ENCODE measurements at places on chromosomes 2 and 18.

GRCh38 chr2:98701230-98701629 lies 29.7 kb downstream of the MGAT4A start:
- no peak for DNase-seq

DNA sequence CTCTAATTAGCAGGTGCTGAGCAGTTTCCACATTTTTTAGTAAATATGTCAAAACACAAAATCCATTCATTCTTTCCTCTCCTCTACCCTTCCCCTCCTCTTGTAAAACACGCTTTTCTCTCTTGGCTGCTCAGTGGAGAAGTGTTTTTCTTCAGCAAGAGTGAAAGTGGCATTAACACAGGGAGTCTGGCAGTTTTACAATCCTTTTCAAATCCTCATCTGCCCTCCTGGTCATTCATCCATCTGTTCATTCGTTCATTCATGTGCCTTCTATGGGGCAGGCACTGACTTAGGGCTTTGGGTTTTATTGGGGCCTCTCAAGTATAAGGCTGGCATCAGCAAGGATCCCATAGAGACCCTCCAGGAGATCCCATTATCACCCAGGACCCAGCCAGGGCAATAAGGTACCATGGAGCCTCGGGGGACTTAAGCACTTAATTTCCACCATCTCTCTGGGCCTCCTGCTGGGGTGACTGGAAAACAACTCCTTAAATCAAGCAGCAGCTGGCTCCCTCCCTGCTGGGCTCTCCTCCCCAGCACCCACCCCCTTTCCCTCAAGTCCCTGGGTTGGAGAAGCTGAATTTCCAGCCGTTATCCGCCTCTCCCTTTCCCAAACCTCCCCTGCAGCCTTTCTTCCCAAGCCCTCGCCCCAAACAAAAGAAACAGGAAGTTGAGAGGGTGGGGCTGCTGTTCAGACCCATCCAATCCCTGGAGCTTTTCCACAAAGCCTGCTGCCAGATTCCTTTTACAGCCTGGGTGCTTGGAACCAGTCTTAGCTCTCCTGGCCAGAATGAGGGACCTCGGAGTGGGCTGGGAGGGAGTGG lies 32.6 kb downstream of the MARCHF4 start:
- no peak for DNase-seq

- DNase-seq, result no peak
Observed at GRCh38 chr2:58698620-58699019, 457.5 kb upstream of the FANCL start.

DNA sequence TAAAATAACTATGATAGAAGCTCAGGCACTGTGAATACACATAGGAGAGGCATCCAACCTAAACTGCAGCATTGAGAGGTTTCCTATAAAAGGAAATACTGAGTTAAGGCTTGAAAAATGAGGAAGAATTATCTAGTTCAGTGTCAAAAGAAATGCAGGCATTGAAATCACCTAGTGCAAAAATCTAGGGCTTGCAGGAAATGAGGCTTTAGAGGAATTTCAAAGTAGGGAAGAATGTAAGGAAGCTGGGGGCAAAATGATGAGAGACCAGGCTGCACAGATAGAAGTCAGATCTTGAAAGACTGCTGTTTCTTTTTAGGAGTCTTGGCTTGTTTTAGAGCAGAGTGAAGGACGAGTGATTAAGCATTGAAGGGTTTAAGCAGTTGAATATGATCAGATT lies 28.1 kb upstream of the SCYGR2 start:
- DNase-seq, result no peak

GRCh38 chr2:240386326-240386725 lies 49.1 kb upstream of the GPC1 start:
- no peak for DNase-seq

DNA sequence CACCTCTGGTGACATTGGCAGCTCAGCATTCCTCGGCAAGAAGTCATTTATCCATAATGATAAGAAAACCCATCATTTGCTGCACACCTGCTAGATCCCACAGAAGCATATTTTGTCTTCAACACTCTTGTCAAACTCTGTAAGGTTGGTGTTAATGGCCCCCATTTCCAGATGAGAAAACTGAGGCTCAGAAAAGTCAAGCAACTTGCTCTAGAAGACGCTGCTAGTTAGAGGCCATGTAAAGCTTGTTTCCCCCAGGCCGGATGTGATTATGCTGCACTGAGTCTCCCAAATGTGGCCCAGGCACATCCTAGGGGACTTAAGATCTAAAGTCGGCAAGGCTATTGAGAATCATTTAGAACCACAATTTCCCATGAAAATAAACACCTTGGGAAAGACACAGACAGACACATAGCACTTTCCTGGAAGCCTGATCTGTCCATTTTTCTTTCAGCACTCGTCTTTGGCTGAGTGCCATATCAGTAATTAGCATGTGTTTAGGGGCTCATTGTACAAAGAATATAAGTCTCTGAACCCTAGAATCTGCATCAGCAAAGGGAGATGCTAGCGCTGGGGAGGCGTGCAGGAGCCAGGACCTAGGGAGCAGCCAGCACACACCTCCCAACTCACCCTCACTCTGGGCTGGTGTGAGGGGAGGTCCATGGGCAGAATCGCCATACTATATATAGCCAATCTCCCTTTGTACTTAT lies 39.3 kb downstream of the C1QL2 start:
- no peak for DNase-seq

- DNase-seq, result no peak
Observed at GRCh38 chr2:129791712-129792111, 187.8 kb upstream of the RAB6C start.

- no peak for DNase-seq
Observed at GRCh38 chr18:3209859-3210569, 9.8 kb downstream of the MYOM1 start.

GRCh38 chr18:78980279-78980771 lies 707 bp downstream of the SALL3 start:
- no peak for DNase-seq

DNA sequence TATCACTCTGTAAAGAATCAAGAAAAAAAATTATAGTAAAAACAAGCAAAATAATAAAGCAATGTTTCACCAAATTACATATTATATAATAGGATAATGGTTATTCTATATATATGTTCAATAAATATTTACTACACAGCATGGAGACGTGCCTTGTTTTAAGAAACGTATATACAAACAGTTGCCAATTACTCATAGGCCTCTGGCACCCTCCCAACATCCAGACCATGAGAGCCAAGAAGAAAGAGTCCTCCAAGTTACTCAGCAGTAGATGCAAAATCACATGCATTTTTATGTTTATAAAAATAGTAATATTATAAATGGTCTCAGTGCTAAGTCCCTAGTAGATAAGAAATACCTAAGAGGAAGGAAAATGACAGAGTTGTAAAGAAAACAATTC lies 64.8 kb downstream of the REV1 start:
- DNase-seq, result no peak

DNA sequence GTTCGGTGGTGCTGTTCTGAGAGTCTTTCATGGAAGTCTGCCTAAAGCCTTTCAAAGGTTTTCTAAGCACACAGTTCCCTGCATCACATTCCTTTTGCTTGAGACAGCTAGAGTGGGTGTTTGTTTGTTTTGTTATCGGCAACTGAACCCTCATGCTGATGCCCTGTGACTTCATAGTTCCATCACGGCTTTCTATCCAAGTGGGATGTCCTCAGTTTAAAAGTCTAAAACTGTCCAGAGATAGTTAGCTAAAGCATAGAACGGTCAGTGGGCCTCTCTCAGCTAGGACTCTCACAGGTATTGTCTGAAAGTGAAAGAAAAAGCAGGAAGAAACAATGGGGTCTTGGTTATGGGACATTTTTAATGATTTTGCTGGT lies 337.3 kb downstream of the OSR1 start:
- no peak for DNase-seq

DNA sequence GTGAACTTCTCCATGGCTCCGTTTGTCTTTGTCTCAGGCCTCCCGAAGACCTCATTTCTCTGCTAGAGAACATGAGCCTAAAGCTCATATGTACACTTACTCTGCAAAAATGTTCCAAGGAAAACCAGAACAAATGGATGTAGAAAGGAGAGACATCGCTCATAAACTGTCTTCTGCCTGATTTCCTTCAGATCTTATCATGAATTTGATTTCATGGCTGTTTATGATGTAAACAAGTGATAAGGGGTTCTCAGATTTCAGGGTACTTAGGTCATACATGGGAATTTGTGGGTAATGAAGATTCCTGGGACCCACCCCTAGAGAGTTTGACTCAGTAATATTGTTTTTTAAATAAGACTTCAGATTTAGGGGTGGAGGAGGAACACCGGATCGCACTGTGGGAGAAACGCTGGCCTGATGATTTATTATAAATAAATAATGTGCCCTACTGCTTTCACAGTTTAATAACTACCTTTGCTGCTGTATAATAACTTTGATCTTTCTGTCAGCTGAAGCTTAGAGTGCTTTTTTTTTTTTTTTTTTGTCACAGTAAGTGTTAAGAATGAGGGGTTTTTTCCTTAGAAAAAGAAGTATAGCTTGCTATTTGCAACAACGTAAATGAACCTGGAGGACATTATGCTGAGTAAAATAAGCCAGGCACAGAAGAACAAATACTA lies 14.9 kb downstream of the AOX1 start:
- no peak for DNase-seq

GRCh38 chr2:197168705-197169104 lies 141.9 kb downstream of the ANKRD44 start:
- peak; percentile 88 for DNase-seq

GRCh38 chr2:18412980-18413675 lies 147.3 kb downstream of the RDH14 start:
- DNase-seq, result no peak

DNA sequence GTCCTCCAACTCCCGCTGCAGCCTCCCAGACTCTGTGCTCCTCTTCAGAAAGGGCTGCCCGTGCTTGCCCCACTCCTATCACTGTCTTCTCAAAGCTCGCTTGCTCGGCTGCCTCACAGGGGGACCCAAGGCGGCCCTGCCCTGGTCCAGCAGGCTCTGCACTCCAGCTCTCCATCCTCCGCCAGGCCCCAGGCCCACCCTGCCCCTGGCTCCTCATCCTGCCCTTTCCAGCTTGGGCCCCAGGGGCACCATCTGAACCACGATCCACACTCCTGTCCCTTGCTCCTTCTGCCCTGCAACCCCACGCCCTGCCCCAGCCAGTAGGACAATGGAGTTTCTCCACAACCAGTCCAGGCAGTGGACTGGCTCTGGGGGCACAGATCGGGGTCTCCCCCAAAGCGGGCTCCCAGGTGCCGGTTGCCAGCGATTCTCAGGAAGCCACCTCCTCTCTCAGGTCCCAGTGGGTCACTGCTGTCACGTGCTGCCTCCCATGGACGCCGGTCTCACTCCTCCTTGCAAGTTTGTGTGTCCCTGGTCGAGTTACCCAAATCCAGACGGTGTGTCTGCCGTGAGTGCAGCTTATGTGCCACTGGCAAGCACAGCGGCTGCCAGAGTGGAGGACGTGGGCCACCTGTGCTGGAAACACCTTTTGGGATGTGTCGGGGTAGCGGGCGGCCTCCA lies 238.5 kb downstream of the HDAC4 start:
- no peak for DNase-seq

- no peak for DNase-seq
Observed at GRCh38 chr2:204335451-204336058, 209.7 kb upstream of the PARD3B start.

DNA sequence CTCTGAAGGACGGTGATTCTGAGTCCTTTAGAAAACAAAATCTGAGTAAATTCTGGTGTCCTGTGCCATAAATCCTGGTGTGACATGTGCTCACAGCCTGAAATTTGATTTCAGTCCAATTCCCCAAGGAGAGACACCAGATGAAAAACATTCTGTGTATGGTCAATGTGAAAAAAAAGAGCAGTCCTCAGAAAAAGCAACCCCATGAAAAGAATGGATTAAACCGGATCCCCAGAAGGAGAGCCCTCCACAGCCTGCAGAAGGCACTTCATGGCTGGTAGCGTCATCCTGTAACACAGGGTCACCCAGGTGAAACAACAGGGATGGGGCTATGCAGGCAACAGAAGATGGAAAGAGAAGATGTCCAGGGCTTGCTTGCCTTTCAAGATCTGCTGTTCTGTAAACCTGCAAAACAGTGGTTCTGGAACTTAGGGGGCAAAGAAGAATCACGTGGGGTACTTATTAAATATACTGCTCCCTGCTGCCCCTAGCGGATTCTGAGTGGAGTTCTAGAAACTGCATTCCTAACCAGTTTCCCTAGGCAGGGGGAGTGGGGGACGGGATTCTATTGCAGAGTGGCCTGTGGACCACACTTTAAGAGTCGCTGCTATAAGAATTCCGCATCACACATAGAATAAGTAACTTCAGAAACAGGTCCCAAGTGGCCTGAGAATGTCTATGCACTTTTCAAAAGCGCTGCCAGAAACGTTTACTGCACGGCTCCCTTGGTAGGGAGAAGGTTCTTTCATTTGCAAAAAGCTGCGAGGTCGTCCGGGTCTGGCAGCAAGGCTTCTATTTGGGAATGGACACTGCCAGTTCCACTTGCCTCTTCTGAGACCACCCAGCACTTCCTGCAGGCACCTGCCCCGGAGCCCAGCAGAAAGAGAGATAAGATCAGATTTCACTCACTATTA lies 118.9 kb upstream of the ARL5A start:
- peak; percentile 42 for DNase-seq

- no peak for DNase-seq
Observed at GRCh38 chr2:158460632-158461297, 4.0 kb downstream of the PKP4 start.

- DNase-seq, result peak; percentile 92
Observed at GRCh38 chr2:3423492-3424170, 44.1 kb downstream of the TRAPPC12 start.

- DNase-seq, result no peak
Observed at GRCh38 chr2:142952793-142953494, 75.5 kb downstream of the KYNU start.

DNA sequence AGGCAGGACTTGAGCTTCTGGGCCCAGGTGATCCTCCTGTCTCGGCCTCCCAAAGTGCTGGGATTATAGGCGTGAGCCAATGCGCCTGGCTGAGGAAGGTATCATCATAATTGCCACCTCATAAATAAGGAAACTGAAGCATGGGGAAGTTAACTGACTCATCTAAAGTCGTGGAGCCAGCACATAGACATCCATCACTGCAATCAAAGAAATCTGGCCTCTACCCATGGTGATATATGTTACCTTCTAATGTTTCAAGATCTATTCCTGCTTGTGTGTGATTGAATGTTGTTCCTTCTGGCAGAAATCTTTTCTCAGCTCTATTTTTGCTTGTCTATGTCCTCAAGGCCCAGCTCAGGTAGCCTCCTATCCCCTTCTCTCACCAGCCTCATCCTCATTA lies 105.1 kb upstream of the AQP4 start:
- DNase-seq, result no peak

- no peak for DNase-seq
Observed at GRCh38 chr2:105387225-105387624, 11.6 kb downstream of the FHL2 start.

- no peak for DNase-seq
Observed at GRCh38 chr2:236403125-236403524, 138.9 kb upstream of the ASB18 start.

DNA sequence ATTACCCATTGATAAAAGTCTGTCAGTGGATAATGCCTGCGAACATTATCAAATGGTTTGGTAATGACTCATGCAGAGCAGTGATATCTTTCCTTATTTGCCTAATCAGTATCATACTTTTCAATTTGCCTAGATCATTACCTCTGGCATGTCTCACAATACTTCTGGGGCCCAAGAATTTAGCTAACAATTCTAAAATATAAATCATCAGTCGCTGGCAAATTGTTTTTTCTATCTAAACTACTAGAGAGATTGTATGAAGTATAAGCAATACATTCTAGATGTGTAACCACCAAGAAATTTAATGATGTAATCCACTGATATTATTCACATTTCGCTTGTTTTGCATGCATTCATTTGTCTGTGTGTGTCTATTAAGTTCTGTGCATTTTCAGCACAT lies 191.2 kb upstream of the CDH19 start:
- no peak for DNase-seq

- no peak for DNase-seq
Observed at GRCh38 chr2:102940684-102941083, 178.9 kb downstream of the TMEM182 start.

GRCh38 chr2:99674090-99674489 lies 184.3 kb upstream of the REV1 start:
- DNase-seq, result no peak
